ENCODE measurements at places on chromosomes 12 and 14. TPM values are rescaled to one million over a fixed set of nuclear protein-coding genes. Genes with fewer than 3 reads are reported as not detected.

SIVA1 gene
- 184 TPM for polyA plus RNA-seq

B3GNT4 gene
- polyA plus RNA-seq, result 0.53 TPM

DNA sequence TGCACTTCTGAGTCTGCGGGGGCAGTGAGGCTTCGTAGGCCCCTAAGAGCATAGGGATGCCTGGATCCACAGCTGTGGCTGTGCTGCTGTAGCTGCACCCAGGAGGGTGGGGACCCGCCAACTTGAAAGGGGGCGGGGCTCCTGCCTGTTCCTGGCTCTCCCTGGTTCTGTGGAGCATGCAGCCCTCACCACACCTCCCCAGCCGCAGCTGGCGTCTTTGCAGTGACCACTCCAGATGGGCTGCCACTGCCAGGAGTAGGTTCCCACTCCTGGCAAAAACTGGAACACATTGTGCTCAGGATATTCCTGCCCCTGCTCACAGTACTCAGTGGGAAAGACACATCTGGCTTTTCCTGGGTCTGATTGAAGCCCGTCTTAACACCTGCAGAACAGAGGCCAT lies 35.8 kb downstream of the TIMELESS start:
- DNase-seq, result no peak

DNA sequence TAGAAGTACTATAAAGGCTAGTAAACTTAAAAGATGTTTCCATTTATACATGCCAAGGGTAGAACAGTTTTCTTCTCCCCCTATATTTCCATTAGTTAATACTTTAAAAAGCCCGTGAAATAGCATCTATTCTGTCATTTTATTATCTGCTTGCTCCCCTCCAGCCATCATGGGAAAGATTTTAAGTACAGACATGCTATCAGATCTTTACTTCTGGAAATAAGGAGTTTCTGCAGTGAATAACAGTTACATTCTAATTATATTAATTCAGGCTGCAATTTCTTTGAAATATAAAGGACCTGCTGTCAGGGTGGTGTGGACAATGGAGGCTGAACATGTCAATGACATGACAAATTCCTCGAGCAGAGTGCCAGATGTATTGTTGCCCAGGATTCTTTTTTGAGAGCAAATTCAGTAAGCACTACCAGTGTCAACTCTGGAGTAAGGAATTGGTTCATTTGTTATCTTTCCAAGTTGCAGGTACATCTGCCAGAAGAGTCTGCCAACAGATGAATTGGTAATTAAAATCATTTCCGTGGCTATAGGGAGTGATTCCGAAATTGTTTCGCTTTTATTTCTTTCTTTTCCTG lies 151.3 kb downstream of the BTG1 start:
- no peak for DNase-seq

- DNase-seq, result no peak
These were observed 527.0 kb upstream of the ATP2B1 start for GRCh38 chr12:90235642-90236041.

Data from IMR-90 (cell line).